Right renal cortex interstitium (tissue), 3 donors: ENCODE measurements at places on chromosomes 7 and 10. TPM values are rescaled to one million over a fixed set of nuclear protein-coding genes. Genes with fewer than 3 reads are reported as not detected.
A peak's percentile ranks its signal among the peaks of the same experiment; 100 is the strongest.

DNA sequence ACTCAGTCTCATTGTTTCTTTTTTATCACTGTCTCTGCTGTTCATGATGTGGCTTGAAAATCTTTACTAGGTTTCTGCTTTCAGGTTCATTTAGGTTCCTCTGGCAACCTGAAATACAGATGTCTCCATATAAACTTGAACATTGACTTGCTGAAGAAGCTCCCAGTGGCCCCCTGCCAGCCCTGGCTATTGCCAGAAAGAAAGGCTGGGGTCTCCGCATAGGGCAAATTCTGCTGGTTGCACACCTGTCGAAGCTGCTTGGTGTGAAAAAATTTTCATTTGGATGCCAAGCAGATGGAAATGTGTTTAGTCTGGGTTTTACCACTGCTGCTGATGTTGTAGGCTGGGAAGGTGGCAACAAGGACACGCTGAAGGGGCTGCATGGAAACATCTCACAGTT, 826.7 kb upstream of the GHITM start:
- DNase-seq = no peak

DNA sequence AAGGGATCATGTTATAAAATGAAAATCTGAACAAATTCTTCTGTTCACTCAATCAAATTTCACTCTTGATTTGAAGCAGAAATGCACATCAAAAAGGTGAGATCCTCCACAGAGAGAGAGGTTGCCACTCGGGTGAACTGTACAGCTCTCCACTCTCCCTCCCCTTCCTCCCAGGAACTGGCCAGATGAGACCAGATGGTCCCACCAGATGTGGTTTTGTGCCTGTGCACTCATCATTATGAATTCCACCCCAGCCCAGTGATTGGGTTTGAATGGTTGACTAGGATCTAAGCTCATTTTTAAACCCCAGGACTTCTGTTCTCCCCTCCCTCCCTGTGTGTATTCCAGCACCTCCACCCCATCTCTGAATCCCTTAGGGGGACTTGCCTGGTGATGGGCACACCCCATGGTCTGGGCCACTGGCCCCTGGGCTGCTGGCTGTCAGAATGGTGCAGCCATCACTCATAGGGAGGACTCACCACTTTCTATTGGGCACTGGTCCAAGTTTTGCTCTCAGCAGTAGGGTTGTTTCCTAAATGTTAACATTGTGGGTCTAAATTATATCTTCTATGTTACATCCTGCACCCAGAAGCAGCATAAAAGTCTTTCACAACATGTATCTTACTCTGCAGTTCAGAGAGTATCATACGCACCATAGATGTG, 393.1 kb downstream of the TNS3 start:
- no peak for DNase-seq

- no peak for DNase-seq
Measured at GRCh38 chr7:118029826-118030422, 154.0 kb upstream of the LSM8 start.

DNA sequence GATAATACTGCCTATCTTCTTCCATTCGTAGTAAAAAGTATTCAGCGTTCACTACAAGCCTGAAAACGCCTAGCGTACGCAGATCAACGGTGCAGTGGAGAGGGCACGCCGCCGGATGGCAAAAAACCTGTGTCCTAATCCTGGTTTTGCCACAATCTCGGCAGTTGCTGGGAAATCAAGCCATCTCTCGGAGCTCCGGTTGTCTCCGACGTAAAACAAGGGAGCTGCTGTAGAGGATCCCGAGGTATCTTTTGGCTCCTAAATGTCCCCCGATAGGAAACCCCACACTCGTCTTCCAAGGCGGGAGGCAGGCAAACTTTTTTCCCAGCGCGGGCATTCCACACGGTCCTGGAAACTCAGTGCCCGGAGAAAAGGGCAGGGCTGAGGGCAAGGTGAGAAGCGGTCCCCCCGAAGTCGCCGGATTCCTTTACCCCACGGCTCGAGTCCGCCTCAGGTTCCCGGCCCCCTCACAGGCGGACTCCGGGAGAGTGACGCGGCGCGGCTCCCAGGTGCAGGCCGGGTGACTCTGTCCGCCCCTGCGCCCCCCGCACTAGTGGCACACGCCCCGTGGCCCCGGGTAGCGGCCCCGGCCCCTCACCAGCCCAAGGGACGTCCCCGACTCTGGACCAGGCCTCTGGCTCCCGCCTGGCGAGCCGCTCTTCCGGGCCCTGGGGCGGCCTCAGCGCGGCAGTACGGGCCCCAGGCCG, 649 bp downstream of the IDE start:
- DNase-seq = peak; percentile 16

GRCh38 chr10:88792661-88793060, 9.9 kb upstream of the LIPM start:
- no peak for DNase-seq

DNA sequence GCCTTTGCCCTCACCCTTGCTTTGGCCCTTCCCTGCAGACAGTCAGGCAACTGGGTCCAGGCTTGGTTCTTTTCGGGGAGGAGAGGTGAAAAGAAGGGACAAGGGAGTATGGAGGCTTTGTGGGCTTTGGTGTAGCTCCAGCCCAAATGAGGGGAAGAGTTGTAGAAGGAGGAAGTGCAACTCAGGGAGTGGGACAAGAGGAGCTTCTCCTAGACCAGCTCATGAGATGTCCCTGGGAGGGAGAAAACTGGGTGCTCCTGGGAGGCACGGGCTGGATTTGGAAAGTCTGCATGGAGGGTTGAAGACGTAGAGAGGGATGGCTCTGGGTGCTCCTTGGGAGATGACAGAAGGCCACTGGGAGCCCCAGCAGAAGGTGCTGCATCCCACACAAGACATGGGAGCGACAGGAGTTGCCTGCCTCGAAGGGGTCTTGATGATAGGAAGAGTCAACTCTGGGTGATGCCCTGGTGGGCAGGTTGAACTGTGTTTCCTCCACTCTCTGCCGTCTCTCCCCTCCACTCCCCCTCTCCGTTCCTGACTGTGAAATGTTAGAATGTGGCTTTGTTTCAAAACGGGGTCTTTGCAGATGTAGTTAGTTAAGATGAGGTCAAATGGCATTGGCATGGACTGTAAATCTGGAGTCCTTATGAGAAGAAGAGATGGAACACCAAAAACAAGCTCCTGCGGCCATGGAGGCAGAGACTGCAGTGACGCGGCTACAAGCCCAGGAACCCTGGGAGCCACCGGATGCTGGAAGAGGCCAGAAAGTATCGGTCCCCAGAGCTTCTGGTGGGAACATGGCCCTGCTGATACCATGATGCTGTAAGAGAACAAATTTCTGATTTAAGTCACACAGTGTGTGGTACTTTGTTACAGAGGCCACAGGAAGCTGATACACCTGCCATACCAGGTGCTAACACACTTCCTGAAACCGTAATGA, 298.5 kb downstream of the GLRX3 start:
- no peak for DNase-seq

- DNase-seq = no peak
Measured at GRCh38 chr7:47962262-47962661, 14.0 kb upstream of the PKD1L1 start.

- no peak for DNase-seq
Measured at GRCh38 chr7:50939021-50939420, 156.3 kb upstream of the GRB10 start.

DNA sequence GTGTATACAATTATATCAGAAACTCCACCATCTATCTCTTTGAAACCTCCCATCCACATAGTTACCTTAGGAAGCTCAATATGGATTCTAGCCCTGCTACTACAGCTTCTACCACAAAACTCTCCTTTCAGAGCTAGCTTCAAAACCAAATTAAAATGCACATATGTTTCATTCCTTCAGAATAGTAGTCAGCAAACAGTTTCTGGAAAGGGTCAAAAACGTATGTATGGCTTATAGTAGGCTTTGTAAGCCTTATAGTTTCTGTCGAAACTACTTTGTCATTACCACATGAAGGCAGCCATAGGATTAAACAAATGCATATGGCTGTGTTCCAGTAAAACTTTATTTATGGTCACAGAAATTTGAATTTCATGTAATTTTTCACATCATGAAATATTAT, 155.6 kb upstream of the LAMB4 start:
- DNase-seq = no peak

- no peak for DNase-seq
Measured at GRCh38 chr7:131087756-131088658, 239.7 kb upstream of the MKLN1 start.

GRCh38 chr10:49817845-49818244, 55.7 kb upstream of the OGDHL start:
- no peak for DNase-seq

DNA sequence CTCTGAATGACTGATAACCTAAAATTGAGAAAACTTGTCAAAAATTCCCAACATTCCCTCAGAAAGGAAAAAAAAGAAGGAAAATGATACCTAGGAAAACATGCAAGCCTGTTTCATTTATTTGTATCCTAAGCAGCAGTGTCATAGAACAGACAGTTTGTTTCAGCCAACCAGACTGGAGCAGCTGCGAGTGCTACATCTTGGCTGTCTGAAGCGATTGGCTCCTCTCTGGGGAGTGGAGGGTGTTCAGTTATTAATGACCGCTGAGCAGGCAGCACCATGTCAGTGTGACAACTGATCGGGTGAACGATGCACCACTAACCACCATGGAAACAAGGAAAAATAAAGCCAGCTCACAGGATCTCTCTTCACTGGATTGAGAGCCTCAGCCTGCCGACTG, at the start of gene LRRN3:
Gene LRRN3 (plus strand): TSS at position 282 of the 400 bp plus-strand sequence. CDS start 31,646 bp downstream, outside the sequence.
- no peak for DNase-seq

Gene TCERG1L
- 1.2 TPM for polyA plus RNA-seq

Gene ARHGAP19
- 33.9 TPM for polyA plus RNA-seq
